HT-29 (cell line): ENCODE measurements at places on chromosomes 3 and 15.
A peak's percentile ranks its signal among the peaks of the same experiment; 100 is the strongest.

GRCh38 chr3:158918008-158918407, 116.2 kb downstream of the MFSD1 start:
- peak; percentile 92 for DNase-seq

- no peak for DNase-seq
Observed at GRCh38 chr15:30958219-30958618, 33.2 kb downstream of the MTMR10 start.

- no peak for DNase-seq
Observed at GRCh38 chr15:48222627-48223026, 16.5 kb downstream of the SLC12A1 start.

- no peak for DNase-seq
Observed at GRCh38 chr15:23647421-23648370, at the start of gene MAGEL2. MAGEL2 (minus strand) TSS chr15:23647867; CDS start chr15:23647742, 125 bp downstream.

DNA sequence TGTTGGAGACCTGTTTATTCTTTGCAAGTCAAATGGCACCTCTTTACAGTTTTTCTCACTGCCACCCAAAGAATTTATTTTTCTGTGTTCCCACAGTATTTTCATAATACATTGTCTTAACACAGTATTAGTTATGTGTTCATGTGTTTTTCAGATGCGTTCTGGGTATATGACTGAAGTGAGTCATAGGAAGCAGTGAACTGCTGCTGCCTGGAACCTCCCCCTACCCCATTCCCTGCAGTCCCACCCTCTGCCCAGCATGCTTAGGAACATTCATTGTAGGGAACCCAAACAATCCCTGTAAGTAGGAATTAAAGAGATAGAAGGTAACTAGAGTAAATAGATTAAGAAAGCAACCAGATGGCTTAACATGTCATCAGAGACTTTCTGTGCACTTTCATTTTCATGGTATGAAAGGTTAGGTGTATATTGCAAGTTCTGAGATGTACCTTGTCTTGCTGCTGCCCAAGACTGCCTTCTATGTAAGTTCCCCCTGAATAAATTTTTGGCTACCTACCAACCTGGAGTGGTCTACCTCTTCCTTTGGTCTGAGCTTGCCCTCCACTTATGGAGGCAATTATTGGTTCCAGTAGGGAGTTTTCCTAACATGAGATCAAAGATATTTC, 21.9 kb upstream of the SQOR start:
- no peak for DNase-seq

GRCh38 chr3:44981751-44982150, 5.7 kb downstream of the EXOSC7 start:
- DNase-seq, result no peak

DNA sequence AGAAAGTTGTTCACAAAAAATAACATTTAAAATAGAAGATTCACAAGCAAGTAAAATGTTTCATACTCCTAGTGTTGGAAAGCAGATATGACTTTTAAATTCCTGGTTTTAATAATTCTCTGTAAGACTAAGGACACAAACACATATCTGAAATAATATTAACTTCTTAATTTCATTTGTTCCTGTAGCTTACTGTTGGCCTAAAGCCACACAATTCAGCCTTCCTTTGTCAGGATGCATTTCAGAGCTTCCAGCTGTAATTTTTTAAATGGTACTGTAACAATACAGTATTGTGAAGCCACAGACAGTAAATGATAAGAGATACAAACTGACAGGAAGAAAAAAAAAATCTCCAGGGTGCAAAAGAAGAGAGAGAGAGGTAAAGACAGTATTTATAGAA, 84.2 kb downstream of the TMCC1 start:
- no peak for DNase-seq

- no peak for DNase-seq
Observed at GRCh38 chr15:50298340-50298739, 32.8 kb upstream of the HDC start.

DNA sequence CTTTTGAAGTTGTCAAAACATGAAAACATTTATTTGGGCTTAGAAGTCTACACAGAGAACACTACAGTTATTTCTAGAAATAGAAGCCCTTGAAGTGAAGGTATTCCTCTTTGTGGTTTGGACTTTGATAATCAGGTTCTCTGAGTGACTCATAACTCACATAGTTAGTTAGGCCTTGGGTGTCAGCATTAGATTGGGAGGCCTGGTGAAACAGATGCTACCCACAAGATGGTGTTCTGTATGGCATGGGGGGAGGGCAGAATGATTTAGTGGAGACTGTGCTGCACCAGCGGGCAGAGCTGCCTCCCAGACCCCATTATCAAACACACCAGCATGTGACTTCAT, 108.9 kb upstream of the ETV5 start:
- peak; percentile 5 for DNase-seq

DNA sequence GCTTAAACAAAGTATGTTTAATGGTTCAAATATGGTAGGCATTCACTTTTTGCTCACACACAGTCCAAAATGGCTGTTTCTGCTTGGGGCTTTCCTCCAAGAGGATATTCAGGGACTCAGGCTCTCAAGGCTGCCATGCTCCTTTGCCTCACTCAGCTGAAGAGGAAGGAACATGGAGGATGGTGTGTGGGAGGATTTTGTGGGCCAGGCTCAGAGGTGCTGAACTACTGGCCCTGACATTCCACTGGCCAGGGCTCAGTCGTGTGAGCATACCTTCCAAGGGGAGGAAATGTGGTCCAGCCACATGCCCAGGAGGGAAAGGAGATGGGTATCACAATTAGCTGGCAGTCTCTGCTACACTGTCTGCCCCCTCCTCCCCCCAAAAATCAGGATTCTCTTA, 8.7 kb downstream of the PXYLP1 start:
- DNase-seq, result no peak

GRCh38 chr3:77071809-77072208, 31.9 kb downstream of the ROBO2 start:
- no peak for DNase-seq

DNA sequence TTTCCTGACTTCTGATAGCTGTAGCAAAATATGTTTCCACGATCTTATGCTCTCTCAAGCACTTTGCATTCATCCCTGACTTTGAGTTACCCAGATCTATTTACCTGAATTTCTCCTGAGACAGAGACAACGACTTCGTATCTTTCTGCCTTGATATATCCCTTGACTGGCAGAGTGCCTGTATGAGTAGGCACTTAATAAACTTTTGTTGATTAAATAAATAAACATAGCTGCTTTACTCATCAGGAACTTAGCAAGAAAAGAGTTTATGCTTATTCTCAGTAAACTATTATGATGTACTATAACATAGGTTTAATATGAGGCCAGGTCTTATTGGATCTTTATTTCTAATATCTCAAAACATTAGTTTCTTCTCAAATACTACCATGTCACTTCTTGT, 85.6 kb upstream of the PHLDB2 start:
- no peak for DNase-seq

- DNase-seq, result no peak
Observed at GRCh38 chr15:66167854-66168253, 85.7 kb downstream of the MEGF11 start.

DNA sequence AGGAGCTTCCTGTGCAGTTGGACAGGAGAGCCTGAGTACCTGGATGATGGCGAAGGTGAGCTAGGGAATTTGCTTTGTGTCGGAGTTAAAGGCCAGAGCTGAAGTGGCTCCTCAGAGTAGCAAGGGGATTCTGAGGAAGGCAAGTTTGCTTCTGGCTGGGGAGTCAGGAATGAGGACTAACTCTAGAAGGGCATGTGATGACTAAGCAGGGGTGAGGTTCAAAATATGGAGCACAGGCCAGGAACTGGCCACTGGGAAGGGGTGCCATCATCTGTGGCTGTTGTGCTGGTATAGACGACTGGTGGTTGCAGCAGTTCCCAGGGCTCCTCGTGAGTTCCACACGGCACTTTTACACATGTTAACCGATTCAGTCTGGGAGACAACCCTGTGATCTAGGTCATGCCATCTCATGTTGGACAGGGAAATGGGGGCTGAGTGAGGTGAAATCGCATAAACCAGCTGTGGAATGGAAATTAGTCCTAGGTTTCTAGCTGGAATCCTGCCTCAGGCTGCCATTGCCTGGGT, 100.8 kb downstream of the EEFSEC start:
- DNase-seq, result no peak

DNA sequence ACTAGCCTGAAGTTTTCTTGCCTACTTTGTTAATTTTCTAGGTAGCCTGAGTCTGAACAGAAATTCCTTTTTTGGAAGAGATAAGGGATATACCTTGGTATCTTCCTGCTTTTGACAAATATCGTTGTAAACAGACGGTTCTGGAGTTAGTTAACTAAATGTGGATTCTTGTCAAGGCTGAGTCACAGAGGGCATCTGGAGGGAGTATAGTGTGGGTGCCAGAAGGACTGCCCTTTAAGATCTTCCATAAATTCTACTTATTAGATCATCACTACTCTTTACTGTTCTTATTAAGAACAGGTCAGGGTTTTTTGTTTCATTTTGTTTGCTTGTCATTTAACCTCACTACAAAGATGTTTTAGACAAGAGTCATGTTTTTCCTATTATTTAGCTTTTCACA, 125.3 kb upstream of the SKOR1 start:
- DNase-seq, result no peak

GRCh38 chr3:51269466-51269865, 115.6 kb upstream of the MANF start:
- DNase-seq, result no peak

GRCh38 chr3:18765161-18765560, 340.0 kb upstream of the SATB1 start:
- DNase-seq, result no peak

GRCh38 chr3:8519774-8520448, 18.3 kb downstream of the LMCD1 start:
- DNase-seq, result no peak

DNA sequence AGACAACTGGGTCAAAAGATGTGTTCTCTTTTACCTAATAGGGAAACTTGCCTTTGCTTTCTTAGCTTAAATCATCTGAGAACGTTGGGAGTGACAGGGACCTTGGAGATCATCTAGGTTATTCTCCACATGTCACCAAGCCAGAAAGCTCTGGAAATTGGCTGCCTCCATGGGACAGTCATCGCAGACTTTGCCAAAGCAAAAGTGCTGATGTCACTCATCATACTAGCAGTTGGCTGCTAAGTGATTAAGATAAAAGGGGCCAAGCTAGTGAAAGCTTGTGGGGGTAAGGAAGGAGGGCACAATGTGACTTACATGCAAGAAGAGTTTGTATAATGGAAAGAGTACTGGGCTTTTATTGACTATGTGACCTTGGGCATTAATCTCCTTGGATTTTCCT, 198.0 kb upstream of the PFN2 start:
- DNase-seq, result no peak

GRCh38 chr3:166837535-166837934, 542.6 kb downstream of the ZBBX start:
- DNase-seq, result peak; percentile 60

DNA sequence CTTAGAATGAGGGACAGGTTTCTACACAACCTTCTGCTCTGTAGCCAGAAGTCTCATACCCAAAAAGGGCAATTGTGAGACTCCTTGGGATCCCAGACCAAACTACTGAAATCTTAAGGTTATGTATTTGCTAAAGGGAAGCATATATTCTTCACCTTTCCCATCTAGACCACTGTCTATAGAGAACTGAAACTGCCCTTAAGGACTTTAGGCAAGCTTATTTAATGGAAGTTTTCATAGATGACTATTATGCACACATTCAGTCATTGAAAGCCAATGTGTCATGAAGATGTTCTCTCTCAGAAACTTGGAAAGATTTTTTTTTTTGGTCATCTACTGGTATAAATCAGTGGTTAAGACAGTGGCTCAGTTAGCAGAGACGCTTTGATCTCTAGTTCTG, 365.3 kb downstream of the MCTP2 start:
- no peak for DNase-seq

- DNase-seq, result no peak
Observed at GRCh38 chr15:52858782-52859176, 68.6 kb upstream of the ONECUT1 start.

DNA sequence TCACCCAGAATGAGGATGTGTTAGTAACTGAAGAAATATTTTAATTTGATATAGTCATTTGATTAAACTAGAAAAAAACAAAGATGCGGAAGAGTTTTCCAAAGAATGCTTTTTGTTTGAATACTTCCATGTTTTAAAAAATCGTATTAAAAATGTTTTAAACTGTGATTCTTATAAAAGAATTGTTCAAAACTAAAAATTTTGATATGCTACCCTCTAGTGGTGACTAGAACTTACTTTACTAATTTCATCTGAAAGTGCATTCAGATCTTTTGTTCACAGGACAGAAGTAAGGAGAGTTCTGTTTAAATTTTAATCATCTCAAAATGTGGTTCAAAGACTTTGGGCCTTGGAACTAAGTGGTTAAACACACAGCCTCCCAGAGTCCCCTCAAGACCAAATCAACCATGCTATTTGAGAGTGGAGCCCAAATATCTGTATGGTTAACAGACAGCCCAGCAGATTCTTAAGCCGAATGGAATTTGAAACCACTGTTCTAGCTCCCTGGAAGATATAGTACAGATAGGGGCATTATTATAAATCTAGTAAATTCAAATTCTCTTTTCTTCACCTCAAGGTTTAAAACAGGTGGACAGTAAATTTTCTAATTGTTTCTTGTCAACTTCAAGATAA, 45.2 kb upstream of the SYNPR start:
- DNase-seq, result no peak

- DNase-seq, result peak; percentile 93
Observed at GRCh38 chr3:194070634-194071409, 65.1 kb upstream of the HES1 start.

GRCh38 chr3:45955017-45955647, 11.9 kb downstream of the CXCR6 start:
- no peak for DNase-seq

GRCh38 chr3:191244242-191244867, 45.3 kb downstream of the OSTN start:
- DNase-seq, result no peak

DNA sequence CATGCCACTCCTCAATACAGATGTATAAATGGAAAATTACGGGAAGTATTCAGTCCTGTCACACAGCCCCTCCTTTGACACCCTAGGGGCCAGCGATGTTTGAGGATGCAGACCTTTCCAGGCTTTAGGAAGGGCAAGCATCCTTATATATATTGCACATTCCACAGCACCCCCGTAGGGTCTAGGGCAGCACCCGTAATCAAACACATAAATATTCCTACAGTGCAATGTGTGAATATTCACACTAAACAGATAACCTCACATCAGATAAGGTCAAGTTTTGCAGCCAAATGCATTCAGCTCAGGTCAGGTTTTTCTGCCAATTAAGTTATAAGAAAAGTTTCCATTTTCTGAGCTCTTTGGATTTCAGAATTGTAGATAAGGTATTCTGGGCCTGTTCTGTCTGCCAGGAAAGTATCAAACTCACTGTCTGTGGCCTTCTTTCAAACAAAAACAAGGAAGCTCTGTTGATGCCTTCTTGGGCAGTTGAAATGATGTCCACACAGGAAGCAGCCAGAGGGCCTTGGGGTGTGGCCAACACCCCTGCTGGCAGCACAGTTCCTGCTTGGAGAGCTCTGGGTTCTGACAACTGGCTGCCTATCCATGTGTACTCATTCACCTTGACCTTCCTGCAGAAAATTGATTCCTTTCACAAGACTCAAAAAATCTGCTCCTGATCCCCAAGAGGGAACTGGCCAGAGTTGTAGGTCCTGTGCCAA, 427.0 kb downstream of the NTRK3 start:
- no peak for DNase-seq

- DNase-seq, result peak; percentile 50
Observed at GRCh38 chr3:71064291-71064955, 519.1 kb downstream of the FOXP1 start.
